Right hindlimb (tissue), 1 donor: ENCODE measurements at places on chromosomes 2 and 18.
A peak's percentile ranks its signal among the peaks of the same experiment; 100 is the strongest.

DNA sequence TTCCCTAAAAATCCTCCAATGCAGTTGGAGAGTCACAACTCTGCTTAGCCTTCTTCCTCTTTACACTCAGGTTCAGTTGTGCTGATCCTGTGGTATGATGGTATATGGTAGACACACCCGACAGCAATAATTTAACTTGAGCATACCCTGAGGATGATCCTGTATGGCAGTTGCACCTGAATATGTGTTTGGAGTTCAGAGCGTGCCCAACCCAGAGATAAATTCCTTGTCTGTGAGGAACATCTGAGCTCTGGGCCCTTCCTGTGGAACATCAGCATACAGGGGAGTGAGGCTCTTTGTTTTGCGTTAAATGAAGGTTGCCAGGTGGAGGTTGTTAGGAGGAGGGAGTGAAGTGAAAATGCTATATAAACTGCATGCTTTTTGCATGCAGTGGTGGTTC is 187.7 kb downstream of the MYO3B start:
- no peak for DNase-seq

- DNase-seq = no peak
These were observed 16.0 kb upstream of the ZNF532 start for GRCh38 chr18:58848685-58849084.

GRCh38 chr2:134540990-134541389 is 177.8 kb downstream of the TMEM163 start:
- no peak for DNase-seq

GRCh38 chr18:13393338-13393737 is 174.8 kb downstream of the LDLRAD4 start:
- DNase-seq = no peak

GRCh38 chr2:62209427-62209991 is 13.6 kb downstream of the B3GNT2 start:
- no peak for DNase-seq

DNA sequence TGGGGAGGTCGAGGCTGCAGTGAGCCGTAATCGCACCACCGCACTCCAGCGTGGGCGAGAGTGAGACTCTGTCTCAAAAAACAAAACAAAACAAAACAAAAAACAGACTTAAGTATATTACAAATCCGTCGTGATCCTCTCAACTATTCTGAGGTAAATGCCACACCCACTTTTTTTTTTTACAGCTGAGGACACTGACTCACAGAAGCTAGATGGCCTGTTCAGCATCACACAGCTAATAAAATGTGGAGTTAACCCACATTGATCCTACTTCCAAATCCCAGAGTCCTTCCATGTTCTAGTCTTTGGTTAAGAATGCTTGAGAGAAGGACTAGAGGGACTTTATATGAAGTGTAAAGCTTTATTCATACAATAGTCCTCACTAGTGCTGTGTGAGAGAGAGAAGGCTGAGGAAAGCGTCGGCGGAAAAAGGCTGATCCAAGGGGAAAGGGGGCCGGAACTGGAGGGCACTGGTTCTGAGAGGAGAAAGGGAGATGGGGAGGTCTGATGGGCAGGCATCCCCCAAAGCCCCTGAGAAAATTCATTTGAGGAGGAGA is 627 bp downstream of the RNF25 start:
- no peak for DNase-seq

GRCh38 chr18:39313992-39314391 is 1748.4 kb upstream of the CELF4 start:
- DNase-seq = no peak

GRCh38 chr2:102940684-102941083 is 178.9 kb downstream of the TMEM182 start:
- DNase-seq = no peak

DNA sequence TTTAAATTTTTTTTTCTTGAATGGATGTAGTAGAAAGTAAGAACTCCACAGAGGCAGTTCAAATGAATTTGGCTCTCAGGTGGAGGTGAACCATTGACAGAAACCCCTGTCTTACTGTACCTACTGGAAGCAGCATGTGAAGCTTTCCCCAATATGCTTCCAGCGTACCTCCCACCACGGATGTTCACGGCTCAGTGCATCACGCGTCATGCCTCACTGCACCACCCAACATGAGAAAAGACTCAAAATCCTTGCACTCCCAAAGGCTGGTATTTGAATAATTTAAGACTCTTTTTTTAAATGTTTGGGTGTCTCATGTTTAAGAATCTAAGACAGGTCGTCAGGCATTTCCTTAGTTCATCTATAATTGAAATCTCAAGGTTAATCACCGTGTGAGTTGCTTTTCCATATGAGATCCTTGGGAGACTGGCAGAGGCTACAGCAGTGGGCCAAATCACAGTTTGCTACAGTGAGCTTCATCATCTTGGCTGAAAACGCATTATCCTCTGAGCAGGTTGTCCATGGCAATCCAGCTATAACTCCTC is 846.4 kb downstream of the DCDC2C start:
- DNase-seq = no peak

GRCh38 chr2:219469186-219469724 is 29.4 kb upstream of the GMPPA start:
- DNase-seq = no peak

- no peak for DNase-seq
These were observed 853 bp downstream of the LANCL1 start for GRCh38 chr2:210475706-210476105.

DNA sequence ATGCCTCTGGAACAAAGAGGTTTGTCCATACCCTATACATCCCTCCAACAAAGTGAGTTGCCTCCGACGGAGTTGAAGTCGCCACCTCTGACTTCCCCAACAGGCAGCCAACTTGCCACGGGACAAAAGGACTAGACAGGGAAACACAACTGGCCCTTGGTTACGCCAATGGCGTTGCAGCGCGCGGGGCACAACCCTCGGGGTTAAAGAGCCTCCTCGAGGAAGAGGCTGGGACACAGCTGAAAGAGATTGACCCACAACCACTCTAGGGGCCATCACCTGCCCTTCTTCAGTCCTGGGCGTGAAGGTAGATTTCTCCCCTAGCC is 545 bp downstream of the GTF3C2 start:
- no peak for DNase-seq

GRCh38 chr18:49510393-49511115 is 23.5 kb upstream of the C18orf32 start:
- DNase-seq = peak; percentile 39

GRCh38 chr2:172096626-172097547 is 5.8 kb downstream of the DLX2 start:
- peak; percentile 48 for DNase-seq

GRCh38 chr18:6741232-6741663 is 11.7 kb downstream of the ARHGAP28 start:
- peak; percentile 54 for DNase-seq

DNA sequence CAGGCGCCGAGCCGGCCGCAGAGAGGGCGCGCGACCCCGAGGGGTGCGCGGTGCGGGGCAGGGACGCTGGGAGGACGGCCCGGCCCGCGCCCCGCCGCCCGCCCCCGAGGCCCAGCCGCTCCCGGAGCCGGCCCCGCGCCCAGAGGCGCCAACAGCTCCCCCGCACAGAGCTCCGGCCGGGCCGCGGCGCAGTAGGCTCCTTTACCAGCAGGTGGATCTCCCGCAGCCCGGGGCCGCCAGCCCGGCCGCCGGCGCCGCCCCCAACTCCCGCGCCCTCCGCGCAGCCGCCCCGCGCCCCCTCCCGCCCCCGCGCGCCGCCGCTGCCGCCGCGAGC is 258 bp downstream of the MGAT4A start:
- DNase-seq = peak; percentile 62
